ENCODE measurements at places on chromosomes 16 and 17.

GRCh38 chr17:45826919-45827588, 17.6 kb upstream of the SPPL2C start:
- DNase-seq = no peak

DNA sequence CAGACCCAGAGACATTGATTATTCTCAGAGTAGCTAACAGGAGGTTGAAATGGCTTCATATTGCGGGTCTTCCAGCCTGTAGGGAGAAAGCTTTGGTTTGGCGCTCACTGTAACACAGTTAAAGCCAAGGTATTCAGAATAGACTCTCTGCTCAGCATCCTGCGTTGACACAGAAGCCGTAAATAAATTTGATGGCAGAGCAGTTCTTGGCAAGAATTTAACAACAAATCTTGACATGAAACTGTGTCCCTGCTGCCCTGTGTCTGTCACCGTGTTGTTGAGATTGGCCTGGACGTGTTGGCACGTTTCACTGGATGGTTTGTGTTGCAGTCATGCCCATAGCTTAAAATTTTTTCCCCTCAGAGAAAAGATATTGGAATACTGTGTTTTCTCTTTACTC, 359.6 kb downstream of the SNX29 start:
- no peak for DNase-seq

DNA sequence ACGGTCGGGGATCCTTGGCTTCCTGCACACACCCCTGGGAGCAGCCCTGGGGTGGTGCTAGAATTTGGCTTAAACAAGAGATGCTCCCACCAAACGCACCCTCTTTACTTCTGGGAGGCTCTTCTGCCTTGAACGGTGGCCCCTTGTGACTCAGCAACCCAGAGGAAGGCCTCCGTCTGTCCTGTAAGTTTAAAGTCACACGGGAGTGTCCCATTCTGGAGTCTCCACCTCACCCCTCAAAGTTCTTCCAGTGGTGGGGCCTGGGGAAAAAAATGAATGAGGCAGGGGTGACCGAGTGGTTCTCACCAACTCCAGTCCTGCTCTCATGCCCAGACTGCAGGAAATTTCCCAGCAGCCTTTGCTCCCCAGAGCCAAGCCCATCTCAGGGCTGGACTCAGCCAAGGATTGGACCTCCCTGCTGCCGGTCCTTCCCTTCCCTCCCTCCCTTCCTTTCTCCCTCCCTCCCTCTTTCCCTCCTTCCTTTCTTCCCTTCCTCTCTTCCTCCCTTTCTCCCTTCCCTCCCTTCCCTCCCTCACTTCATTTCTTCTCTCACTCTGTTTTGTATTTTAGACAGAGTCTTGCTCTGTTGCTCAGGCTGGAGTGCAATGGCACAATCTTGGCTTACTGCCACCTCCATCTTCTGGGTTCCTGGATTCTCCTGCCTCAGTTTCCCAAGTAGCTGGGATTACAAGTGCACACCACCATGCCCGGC, 11.4 kb downstream of the ITGAD start:
- DNase-seq = no peak

- no peak for DNase-seq
Observed at GRCh38 chr16:7167626-7168025, 165.0 kb upstream of the RBFOX1 start.

DNA sequence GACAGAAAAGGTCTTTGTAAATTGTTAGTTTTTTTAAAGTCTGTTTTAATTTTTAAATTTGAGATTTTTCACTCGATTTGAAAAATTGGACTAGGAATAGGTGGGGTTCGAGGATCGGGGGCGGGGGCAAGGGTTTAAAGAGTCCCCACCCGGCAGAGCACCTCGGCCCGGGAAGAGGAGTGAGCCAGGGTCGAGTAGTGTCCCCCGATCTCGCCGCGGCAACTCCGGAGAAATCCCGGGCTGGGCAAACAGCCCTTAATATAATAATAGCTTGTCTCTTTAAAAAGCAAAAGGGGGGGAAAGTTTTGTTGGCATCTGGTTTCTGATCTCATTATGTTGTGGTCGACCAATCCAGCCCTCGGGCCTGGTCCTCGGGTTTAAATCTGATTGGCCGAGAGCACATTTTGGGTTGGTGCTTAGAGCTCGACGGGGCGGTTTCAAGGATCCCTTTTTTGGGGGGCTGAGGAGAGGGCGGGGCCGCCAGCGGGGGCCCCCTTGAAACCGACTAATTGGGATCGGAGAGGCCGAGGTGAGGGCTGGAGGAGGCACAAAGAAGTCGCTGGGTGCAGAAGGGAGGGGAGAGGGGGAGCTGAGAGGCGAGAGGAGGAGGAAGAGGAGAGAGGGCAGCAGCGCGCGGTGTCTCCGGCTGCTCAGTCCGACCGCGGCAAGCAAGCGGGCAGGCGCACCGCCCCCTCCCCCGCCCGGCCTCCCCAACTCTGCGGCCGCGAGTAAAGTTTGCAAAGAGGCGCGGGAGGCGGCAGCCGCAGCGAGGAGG, at the start of gene FZD2:
TSS of gene FZD2 (plus strand) at position 653 of the 775 bp plus-strand sequence. CDS start 205 bp downstream, outside the sequence.
- DNase-seq = peak; percentile 94

DNA sequence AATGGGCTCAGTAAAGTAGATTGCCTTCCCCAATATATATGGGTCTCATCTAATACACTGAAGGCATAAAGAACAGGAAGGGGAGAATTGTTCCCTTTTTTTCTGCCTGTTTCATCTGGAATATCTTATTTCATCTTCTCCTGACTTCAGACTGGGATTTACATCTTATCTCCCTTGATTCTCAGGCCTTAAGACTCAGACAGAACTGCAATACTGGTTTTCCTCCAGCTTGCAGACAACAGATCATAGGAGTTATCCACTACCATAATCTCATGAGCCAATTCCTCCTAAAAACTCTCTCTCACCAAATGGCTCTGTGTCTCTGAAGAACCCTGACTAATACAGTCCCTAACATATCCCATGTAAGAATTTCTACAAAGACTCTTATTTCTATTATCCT, 390.7 kb downstream of the CDH8 start:
- DNase-seq = no peak

- DNase-seq = no peak
Observed at GRCh38 chr17:39517224-39517623, 55.9 kb downstream of the CDK12 start.

- no peak for DNase-seq
Observed at GRCh38 chr16:66369055-66369592, 2.6 kb downstream of the CDH5 start.

DNA sequence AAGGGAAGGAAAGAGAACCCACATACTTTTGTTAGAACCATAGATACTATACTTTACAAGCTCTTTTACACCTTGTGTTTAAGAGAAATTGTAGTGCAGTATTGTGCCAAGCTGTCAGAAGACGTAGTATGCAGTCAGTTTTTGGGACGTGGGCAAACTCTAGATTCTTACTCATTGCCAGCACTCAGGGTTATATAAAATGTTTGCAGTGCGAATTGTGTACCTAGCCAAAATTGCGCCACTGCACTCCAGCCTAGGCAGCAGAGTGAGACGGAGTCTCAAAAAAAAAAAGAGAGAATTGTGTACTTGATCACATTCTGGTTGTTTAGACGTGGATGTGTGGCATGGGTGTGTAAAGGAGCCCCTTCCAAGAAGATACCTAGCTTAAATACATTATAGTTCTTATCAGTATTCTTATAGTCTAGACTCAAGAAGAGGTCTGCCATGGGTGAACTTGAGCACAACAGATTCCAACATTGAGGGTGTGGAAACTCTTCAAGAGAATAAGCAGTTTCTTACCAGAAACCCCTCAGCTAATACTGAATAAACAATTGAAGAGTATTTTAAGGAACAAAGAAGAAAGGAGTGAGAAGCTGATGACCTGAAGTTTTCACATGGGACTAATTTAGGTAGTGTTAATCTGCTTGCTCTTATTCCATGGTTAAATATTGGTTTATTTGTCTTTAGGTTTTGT, 27.4 kb upstream of the MRC2 start:
- no peak for DNase-seq

- DNase-seq = no peak
Observed at GRCh38 chr16:66652661-66653360, 43.7 kb downstream of the CMTM4 start.

DNA sequence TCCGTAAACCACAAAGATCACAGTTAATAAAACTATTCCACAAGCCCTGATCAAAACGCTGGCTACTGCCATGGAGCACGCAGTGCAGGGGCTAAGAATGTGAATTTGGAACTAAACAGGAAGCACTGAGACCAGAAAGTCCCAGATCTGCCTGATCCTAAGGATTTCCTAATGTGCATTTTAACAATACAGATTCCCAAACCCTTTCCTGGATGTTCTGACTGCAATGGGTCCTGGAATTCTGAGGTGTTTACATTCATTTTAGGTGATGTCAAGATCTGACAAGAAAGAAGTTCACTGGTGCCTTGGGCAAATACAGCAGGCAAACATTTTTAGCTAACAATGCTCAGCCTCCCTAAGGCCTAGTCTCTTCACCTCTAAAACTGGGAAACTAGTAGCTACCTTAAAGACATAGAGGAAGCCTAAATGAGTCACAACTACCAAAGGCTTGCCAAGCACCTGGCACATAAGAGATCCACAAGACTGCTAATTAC, 10.3 kb downstream of the NSMCE1 start:
- DNase-seq = no peak

GRCh38 chr17:18117982-18118975, 9.7 kb downstream of the MYO15A start:
- no peak for DNase-seq

DNA sequence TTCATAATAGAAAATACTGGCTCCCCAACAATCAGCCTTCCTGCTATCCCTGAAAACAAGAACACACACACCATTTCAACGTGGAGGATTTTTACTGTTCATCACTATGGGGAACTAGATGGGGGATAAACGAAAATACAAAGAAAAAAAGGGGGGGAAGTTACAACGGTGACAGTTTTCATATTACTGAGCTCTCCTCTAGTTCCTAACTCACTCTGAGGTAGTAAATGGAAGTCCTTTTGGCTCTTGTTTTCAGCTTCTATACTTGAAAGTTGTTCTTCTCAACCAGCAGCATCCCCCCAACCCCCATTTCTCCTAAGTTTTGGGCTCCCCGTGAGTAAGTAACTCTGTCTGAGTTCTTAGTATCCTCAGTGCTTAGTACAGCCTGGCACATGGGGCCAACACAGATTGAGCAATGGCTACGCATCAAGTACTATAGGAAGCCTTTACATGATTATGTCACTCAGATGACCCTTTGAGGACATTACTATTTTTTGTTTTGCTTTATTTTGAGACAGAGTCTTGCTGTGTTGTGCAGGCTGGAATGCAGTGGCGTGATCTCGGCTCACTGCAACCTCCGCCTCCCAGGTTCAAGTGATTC, 4.2 kb upstream of the CORO7 start:
- DNase-seq = no peak

GRCh38 chr16:90032674-90033331, 13.5 kb upstream of the DBNDD1 start:
- peak; percentile 40 for DNase-seq

DNA sequence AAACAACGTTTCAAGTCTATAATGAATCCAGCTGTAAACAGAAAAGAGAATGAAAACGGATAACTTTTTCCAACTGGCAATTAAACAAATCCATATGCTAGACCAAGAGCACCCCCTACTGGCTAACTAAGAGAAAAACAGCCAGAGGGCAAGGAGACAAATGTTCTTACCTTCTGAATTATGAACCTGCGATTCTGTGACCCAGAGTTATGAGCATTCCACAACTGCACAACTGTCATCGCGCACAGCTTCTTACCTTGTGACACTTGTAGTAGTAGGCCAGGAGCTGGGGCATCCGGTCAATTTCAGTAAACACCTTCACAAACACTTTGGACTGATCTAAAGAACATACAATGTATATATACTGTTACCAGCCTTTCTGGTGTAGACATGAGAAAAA, 18.6 kb downstream of the COG7 start:
- peak; percentile 60 for DNase-seq

DNA sequence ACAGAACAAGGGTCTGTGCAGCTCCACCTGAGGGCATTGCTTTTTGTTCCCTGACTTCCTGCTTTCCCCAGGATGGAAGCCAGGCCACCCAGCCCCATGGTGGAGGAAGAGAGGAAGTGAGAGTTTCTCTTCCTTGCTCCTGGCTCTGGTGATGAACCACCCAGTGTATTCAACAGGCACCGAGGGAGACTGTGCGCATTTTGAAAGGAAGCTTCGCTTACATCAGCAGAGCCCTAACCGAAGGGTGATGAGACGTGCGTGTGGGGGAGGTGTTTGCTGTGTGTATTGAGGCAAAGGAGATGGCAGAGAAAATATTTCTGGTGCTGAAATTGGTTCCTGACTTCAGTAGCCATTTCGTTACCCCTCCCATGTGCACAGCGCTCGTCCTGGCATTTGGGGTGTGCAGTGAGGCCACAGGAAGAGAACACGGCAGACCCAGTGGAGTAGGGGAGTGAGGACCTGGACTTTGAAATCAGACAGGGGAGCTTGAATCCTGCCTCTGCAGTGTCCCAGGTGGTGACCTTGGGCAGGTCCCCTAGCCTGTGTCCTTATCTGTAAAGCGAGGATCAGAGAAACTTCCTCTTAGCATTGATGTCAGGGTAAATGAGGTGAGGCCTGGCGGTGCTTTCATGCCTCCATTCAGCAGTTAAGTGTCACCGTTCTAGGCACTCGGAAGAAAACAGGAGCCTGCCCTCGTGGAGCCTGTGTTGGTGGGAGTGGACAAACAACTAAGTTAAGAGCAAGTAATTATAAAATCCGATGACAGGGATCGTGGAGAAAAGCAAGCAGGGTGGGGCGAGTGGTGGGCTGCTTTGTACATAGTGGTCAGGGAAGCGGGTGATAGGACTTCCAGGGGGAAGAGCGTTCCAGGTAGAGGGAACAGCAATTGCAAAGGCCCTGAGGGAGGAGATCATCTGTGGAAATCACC, 7.4 kb downstream of the CMIP start:
- no peak for DNase-seq

DNA sequence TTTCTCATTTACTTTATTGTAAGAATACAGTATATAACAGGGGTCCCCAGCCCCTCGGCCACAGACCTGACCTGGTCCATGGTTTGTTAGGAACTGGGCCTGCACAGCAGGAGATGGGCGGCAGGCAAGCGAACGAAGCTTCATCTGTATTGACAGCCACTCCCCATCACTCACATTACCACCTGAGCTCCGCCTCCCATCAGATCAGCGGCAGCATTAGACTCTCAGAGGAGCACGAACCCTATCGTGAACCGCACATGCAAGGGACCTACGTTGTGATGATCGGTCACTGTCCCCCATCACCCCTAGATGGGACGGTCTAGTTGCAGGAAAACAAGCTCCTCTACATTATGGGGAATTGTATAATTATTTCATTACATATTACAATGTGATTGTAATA, 410.6 kb downstream of the SLC39A11 start:
- DNase-seq = no peak
